Adipocyte (in vitro differentiated cells): ENCODE measurements at places on chromosomes 1 and 21.
A peak's percentile ranks its signal among the peaks of the same experiment; 100 is the strongest.

- DNase-seq, result peak; percentile 60
Measured at GRCh38 chr21:32382108-32382644, 10.6 kb downstream of the URB1 start.

DNA sequence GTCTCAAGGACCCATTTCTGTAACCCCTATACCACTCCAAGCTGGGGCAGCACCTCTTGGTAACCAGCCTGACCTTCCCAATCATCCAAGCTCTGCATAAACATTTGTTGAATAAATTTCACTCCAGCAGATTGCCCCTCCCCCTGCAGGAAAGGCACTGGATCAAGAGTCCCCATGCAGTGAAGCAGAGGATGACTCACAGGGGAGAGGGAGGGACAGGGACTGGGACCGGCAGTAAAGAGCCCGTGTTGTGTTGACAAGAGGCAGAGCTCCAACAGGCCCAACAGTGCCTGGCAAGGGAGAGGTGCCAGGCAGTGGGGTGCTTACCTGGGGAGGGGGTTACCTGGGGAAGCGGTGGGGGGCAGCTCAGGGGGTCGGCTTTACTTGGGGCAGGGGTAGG is 32.3 kb downstream of the SLC9A1 start:
- peak; percentile 75 for DNase-seq

DNA sequence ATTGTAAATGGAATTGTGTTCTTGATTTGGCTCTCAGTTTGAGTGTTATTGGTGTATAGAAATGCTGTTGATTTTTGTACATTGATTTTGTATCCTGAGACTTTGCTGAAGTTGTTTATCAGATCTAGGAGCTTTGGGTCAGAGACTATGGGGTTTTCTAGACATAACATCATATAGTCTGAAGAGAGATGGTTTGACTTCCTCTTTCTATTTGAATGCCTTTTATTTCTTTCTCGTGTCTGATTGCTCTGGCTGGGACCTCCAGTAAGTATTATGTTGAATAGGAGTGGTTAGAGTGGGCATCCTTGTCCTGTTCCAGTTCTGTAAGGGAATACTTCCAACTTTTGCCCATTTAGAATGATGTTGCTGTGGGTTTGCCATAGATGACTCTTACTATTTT is 39.1 kb upstream of the ANGPTL1 start:
- no peak for DNase-seq

GRCh38 chr1:162022626-162023025 is 1.0 kb downstream of the OLFML2B start:
- DNase-seq, result no peak
